Adrenal gland (tissue), 19 donors: ENCODE measurements at places on chromosomes 11 and 22. TPM values are rescaled to one million over a fixed set of nuclear protein-coding genes. Genes with fewer than 3 reads are reported as not detected.
A peak's percentile ranks its signal among the peaks of the same experiment; 100 is the strongest.

Gene MMP13
- polyA plus RNA-seq = not detected

Gene SHISA8
- polyA plus RNA-seq = 5.1 TPM

Gene SMIM35
- polyA plus RNA-seq = not detected

Gene WNT11
- polyA plus RNA-seq = 3.8 TPM

Gene OR10D3
- not detected for polyA plus RNA-seq

Gene TMEM126B
- polyA plus RNA-seq = 125 TPM

GRCh38 chr11:13297917-13298356, 20.3 kb downstream of the BMAL1 start:
- DNase-seq = peak; percentile 60

GRCh38 chr11:102539567-102539966, 9.0 kb upstream of the MMP7 start:
- no peak for DNase-seq

DNA sequence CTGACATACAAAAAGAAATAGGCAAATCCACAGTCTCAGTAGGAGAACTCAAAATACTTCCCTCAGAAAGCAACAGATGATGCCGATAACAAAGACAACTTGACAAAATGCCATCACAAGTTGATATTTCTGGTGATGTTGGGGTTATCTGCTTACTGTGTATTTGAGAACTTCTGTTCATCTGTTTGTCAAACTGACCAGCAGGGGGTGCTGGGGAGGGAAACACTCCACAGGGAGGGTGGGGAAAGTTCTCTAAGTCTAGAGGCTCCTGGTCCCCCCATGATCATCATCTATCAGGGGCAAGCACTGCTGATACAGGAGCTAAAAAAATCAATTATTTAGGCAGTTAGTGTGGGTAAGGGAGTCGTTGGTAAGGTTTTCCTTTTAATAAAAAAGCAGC, 19.2 kb downstream of the GLYATL1 start:
- DNase-seq = peak; percentile 30

GRCh38 chr11:1549338-1550330, 22.4 kb downstream of the DUSP8 start:
- no peak for DNase-seq

- DNase-seq = no peak
These were observed 1.3 kb downstream of the TP53I11 start for GRCh38 chr11:44949160-44950030.

DNA sequence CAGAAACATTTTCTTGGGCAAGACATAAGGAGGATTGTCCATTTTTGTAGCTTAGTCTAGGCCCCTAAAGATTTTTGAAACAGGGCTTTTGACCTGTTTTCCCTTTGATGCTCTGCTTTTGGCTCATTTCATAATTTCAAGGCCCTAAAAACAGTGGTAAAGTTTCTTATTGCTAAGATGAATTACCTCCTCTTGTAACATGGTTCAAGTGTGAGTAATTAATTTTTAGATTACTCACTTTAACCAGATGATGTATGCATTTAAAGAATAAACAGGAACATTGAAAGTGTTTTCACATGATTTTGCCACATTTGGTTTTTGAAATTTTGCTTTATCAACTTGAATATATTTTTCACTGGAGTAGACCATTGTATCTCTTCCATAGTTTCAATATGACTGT, 1.2 kb downstream of the RAG2 start:
- no peak for DNase-seq

GRCh38 chr11:129595038-129595962, 219.7 kb downstream of the BARX2 start:
- DNase-seq = no peak

GRCh38 chr22:26651815-26652214, 5.6 kb upstream of the MIAT start:
- no peak for DNase-seq

- DNase-seq = no peak
These were observed 29.8 kb downstream of the GVQW3 start for GRCh38 chr11:76410851-76411357.

GRCh38 chr22:19654338-19654987, 59.8 kb upstream of the SEPTIN5 start:
- DNase-seq = no peak

GRCh38 chr11:66112601-66113499, 42.8 kb downstream of the PACS1 start:
- peak; percentile 49 for DNase-seq

DNA sequence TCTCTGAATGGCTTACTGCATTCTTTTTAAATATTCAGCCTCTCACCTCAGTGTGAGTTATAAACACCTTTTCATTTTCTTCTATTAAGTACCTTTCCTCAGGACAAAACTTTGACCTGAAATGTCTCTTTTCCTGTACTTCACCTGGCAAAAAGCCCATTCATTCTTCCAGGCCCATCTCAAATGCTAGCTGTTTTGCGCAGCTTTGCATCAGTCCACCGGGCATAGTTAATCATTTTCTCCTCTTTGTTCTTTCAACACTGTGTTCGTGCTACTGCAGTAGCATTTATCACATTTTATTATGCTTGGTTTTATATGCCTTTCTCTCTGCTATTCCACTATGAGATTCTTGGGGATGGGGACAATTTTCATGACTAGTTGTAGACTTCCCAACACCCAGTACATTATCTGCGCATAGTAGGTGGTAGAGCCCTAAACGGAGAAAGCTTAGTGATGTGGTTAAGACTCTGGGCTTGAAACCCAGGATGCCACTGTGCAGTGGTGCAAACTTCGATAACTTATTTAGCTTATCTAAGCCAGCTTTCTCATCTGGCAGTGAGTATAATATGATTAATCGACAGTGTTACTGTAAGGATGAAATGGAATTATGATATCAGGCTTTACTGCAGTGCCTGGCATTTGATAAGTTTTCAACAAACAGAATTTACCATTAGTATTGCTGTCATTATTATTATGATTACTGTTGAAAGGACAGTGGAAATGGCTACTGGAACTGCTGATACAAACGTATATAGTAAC, 695.7 kb downstream of the NELL1 start:
- no peak for DNase-seq

- peak; percentile 61 for DNase-seq
These were observed 19.6 kb upstream of the PISD start for GRCh38 chr22:31681349-31682345.

DNA sequence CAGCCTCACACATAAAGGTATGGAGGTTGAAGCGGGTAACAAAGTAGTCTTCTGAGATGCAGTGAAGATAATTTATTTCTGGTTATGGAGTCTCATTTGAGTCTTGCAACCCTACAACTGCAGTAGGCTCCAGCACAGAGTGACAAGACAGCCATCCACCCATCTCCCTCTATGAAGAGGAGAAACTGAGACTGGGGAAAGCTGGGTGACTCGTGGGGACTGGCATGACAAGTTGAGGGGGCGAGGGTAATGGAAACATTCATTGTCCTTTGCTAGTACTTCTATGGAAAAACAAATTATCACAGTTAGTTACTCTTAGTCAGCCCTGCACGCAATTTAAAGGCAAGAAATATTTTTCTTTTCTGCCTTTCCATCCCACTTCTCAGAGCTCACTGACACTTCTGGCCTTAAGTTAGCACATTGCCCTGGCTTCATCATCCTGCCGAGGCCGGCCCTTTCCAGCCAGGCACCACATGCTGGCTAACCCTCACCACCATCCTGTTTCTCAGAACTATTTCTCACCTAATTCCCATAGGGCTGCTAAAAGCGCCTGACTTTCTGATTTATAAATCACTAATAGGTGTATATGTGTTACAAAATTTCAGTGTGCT, 361.1 kb downstream of the ETS1 start:
- DNase-seq = no peak

- DNase-seq = no peak
These were observed 496.5 kb upstream of the B3GAT1 start for GRCh38 chr11:134908583-134908982.

- DNase-seq = no peak
These were observed 427.9 kb upstream of the CCDC179 start for GRCh38 chr11:23288003-23288783.

DNA sequence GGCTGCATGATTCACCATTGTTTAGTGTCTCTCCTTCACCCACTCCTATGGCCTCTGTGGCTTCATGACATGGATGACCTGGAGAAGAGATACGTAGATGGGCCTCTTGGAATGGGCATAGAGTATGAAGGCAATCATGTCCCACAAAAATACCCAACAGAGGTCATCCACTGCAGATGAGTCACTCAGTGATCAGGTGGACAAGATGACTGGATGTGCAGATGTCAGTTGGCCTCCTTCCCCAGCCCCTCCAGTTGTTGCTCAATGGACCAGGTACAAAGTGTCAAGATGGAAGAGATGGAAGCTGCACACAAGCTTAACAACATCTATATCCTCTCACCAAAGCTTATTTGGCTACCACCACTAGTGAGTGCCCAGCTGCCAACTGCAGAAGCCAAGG, 41.0 kb upstream of the CLPB start:
- DNase-seq = no peak

GRCh38 chr11:67606093-67606491, 644 bp upstream of the NDUFV1 start:
- no peak for DNase-seq

- no peak for DNase-seq
These were observed 57.4 kb downstream of the BUD13 start for GRCh38 chr11:116715383-116715782.

GRCh38 chr11:26992031-26992541, 1.8 kb upstream of the FIBIN start:
- no peak for DNase-seq
